ENCODE measurements at places on chromosomes 13 and 19.
A peak's percentile ranks its signal among the peaks of the same experiment; 100 is the strongest.

DNA sequence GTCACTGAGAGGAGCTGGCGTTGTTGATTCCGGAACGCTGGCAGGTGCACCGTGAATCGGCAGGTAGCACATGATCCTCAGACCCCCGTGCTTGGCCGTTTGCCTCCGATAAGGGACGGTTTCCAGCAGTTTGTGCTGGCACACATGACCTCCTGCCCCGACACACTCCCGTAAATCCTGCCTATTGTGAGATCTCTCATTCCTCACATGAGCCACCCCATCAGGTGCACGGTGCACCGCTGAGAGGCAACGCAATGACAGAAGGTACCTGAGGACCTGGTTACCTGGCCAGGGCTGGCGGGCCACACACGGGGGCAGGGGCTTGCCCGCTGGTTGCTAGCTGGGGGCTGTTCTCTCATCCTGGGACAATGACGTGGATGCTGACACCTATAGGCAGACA, 2.1 kb upstream of the ADPRHL1 start:
- no peak for DNase-seq

- peak; percentile 72 for DNase-seq
These were observed 25.0 kb upstream of the ZNRF4 start for GRCh38 chr19:5430237-5430636.

DNA sequence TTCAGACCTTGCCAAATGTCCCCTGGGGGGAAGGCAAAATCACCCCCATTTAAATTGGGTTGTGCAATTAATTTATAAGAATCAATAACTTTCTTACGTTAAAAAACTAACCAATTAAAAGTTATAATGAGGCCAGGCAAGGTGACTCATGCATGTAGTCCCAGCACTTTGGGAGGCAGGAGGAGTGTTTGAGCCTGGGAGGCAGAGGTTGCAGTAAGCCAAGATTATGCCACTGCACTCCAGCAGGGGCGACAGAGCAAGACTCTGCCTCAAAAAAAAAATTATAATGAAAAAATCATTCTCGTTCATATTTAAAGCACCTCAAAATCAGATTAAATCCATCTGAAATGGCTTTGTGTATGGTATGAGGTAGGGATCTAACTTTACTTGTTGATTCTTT, 18.4 kb upstream of the SIGLEC14 start:
- DNase-seq, result no peak

GRCh38 chr19:18167975-18168645, 5.5 kb upstream of the IFI30 start:
- no peak for DNase-seq

DNA sequence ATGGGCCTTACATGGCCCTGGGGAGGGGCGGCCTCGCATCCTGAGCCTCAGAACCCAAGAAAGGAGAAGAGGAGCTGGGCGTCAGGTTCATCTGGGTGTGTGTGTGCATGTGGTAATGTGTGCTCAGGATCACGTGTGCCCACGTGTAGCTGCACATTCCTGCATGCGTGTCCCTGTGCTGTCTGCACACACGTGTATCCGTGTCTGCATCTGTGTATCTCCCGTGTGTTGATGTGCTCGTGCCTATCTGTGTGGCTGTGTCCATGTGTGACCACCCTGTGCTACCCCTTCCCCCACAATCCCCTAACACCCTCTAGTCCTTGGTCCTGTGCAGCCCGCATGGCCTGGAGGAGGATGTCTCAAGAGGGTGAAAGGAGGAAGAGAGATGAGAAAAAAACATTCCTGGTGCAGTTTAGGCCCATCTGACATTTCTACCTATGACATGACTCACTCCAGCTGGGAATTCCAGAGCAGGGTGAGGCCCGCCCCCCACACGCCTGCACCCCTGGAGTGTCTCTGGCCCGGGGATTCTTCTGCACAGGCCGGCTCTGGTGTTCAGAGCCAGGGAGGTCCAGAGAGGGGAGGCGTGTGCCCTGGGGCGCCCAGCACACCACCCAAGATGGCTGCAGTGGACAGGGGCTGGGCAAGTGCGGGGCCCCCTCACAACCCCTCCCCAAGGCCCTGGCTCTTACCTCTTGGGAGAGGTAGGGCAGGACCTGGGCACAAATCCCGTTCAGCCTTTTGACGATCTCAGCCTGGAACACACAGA, 7.1 kb downstream of the TLE5 start:
- no peak for DNase-seq

GRCh38 chr19:51372649-51373504, at the start of gene NKG7:
NKG7 (minus strand) TSS chr19:51372654; CDS start chr19:51372535, 119 bp downstream.
- no peak for DNase-seq

DNA sequence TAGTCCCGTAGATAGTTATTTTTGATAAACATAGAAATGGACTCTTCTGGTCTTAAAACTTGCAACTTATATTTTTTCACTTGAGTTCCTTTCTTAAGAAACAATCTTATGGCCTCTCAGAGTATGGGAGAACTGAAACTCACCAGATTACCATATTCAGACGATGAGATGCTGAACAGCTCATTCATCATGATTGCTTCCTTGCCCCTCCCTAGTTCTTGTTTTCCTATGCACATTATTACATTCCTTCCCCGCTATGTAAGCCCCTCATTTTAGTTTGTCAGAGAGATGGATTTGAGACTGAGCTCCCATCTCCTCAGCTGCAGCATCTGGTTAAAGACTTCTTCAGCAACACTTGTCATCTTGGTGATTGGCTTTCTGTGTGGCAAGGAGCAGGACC, 158.5 kb downstream of the SLITRK6 start:
- DNase-seq, result no peak

GRCh38 chr19:18629166-18630088, 7.4 kb upstream of the KLHL26 start:
- no peak for DNase-seq

- DNase-seq, result no peak
These were observed 5.5 kb upstream of the METTL21C start for GRCh38 chr13:102700088-102701031.

DNA sequence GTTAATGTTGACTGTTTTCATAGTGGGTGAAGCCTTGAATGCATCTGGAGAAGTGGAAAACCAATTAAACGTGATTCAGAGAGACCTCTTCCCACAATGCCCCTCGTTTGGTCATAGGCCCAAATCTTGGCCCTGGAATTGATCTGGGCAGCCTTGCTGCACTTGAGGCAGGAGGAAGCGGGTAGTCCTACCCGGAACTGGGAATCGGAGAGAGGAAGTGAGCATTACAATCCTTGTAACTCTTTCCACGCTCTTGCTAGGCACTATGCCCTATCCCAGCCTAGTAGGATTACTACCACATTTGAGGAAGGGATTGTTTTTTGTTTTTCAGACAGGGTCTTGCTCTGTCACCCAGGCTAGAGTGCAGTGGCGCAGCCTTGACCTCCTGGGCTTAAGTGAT, 3.6 kb downstream of the KCNK6 start:
- DNase-seq, result no peak

- no peak for DNase-seq
These were observed 729 bp downstream of the STK11 start for GRCh38 chr19:1206150-1206863.

DNA sequence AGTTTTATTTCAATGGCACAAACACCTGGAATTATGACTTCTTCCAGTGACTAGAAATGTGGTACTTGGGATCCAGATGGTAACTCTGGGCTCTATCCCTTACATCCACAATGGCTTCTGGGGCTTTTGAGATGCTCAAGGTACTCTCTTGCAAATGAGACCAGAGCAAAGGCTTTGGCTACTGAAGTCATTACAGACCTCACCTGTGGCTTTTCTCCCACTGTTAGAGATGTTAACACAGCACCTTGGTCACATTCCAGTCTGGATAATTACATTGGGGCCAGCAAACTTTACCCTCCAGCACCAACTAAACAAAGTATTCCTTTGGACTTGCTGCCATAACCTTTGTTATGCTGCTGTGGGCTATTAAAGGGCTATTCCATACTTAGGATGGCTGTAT, 6.1 kb downstream of the ENOX1 start:
- no peak for DNase-seq

- DNase-seq, result no peak
These were observed 269.5 kb upstream of the PCDH20 start for GRCh38 chr13:61684976-61685681.

- no peak for DNase-seq
These were observed 79.2 kb downstream of the UBL3 start for GRCh38 chr13:29771247-29771646.

GRCh38 chr19:33208371-33208895, 14.3 kb downstream of the LRP3 start:
- no peak for DNase-seq

- peak; percentile 96 for DNase-seq
These were observed 5.0 kb upstream of the LENG1 start for GRCh38 chr19:54164369-54165068.

- peak; percentile 86 for DNase-seq
These were observed 18.6 kb downstream of the DEDD2 start for GRCh38 chr19:42198676-42199439.

DNA sequence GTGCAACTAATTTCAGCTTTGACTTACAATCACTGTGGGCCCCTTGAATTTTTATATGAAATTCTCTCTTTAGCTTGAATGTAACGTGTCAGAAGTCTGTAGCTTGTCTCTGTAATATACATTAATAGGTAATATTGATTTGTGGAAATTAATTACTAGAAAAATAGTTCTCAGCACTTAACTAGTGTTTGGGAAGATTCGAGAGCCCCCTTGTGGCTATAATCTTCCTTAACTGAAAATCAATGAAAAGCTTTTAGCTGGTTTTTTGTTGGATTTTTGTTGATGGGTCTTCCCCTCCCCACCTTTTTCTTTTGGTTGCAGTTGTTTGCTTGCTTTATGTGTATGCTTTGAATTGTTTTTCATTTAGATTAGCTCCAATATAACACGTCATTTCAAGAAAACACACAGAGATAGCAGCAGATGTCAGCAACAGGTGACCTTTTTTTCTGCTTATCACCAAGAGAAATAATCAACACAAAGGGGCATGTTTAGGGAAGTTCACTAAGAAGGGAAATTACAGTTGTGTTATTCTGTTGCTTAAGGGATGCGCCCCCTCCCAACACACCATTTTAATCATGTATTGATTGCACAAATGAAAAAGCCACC, 176.8 kb downstream of the OXGR1 start:
- DNase-seq, result no peak

GRCh38 chr13:47454986-47455385, 546.1 kb downstream of the SUCLA2 start:
- no peak for DNase-seq

- DNase-seq, result no peak
These were observed 19.0 kb downstream of the CYP2F1 start for GRCh38 chr19:41133260-41133659.

- no peak for DNase-seq
These were observed 6.2 kb upstream of the CEACAM5 start for GRCh38 chr19:41702171-41702651.

GRCh38 chr13:73608711-73609485, 525.3 kb downstream of the KLF12 start:
- DNase-seq, result no peak

DNA sequence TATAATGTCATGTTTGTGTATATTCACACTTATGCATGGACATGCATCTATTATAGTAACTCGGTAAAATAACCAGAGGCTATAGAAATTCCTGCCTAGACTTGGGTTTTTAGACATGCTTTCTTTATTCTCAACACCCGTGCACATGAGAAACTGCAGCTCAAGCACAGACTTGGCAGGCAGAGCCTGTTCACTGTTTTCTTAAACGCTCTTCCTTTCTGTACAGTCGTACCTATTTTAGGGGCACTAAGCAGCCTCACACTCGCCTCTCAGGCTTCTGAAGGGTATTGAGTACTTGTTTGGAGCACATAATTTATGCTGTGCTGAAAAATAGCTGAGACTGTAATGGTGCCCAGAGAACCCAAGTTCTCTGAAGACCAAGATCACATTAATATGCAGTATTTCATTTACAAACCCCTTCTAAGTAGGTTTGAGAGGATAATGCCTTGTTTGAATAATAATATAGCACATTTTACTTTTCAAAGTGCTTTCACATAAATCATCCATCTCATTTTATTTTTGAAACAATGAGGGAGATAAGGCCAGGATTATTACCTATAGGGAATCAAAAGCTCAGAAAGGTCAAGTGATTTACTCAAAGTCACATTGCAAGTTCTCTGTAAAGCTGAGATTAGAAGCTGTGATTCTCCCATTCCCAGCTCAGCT, 429.9 kb downstream of the SPRY2 start:
- DNase-seq, result no peak

DNA sequence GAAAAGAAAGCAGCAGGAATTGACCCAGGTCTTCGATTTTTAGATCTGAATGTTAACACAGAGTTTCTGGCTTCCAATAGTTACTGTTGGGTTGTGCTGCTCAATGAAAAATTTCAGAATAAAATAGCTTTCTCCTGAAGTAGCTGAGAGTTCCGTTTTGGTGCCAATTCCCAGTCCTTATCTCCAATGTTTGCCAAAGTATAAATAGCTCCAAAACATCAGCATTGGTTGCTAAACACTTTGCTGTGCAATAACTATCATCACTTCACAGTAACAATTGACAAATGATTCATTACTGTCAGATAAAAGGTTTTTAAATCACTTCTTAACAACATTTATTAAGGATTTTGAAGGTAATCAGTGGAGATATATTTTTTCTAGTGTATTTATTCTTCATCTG, 446.0 kb downstream of the PCDH20 start:
- no peak for DNase-seq

GRCh38 chr13:29581666-29582065, 13.8 kb downstream of the SLC7A1 start:
- DNase-seq, result no peak

DNA sequence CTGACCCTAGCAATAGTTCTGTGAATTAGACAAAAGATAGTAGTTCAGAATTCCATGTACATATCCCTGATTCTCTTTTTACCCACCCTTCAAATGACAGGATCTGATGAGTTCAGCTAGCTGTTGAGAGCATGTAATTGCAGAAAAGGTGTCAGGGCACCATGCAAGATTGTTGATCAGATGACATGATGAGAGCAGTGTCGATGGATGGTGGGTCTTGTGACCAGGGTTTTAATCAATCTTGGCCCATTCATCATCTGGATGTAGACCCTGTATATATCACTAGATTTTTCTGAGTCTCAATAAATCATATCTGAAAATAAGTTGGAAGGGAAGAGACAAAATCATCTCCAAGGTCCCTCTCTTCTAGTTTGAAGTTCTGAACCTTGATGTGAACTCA, 379.0 kb downstream of the OXGR1 start:
- no peak for DNase-seq

DNA sequence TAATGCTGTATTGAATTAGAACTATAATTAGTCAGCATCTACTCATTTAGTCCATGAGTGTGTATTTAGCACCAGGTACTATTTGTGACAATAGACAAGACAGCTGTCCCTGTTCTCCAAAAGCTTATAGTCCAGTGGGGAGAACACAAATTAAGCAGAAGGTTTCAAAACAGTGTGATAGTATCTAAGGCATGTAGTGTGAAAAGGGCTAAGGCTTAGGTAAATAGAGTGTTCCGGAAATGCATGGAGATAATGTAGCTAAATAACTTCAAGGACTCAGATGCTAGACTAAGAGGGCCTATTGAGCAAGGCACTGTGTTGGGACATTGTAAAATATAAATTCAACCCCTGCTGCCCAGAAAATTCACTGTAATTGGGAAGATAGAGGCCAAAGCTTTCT, 144.1 kb upstream of the MIR17HG start:
- no peak for DNase-seq
